ENCODE measurements at places on chromosomes 6 and 20.

- DNase-seq, result no peak
Observed at GRCh38 chr20:50514750-50515149, 4.6 kb downstream of the PTPN1 start.

GRCh38 chr6:3228771-3229565 lies 1.5 kb upstream of the TUBB2B start:
- peak; percentile 74 for DNase-seq

DNA sequence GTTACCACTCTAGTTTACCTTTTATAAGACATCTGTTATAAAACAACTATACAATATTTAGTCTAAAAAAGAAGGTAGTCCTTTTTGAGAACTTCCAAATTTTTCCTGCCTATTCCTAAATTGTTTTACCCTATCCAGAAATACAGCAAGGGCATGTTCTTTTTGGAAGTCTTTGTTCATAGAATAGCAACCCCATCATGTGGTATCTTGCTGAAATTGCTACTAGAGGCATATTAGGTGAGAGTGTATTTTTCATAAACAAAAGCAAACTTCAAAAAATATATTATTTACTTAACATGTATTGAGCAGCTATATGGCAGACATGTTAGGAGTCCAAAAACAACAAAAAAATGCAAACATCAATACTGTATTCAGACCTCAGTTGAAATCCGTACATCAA lies 371.8 kb upstream of the NRSN1 start:
- no peak for DNase-seq

DNA sequence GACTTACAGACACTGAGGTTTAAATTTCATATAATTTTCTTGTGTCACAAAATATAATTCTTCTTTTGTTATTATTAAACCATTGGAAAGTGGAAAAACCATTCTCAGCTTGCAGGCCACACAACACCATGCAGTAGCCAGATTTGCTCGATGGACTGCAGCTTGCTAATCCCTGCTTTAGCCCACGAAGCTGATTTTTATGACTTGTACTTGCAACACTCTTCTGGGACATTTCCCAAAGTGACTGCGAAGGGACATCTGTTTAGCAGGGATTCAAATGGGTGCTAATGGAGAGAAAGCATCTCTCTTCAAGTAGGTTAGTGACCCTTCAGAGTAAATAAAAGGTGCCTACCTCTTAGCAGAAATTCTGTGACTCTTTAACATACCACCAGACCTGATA lies 304.6 kb upstream of the ZFP64 start:
- no peak for DNase-seq

DNA sequence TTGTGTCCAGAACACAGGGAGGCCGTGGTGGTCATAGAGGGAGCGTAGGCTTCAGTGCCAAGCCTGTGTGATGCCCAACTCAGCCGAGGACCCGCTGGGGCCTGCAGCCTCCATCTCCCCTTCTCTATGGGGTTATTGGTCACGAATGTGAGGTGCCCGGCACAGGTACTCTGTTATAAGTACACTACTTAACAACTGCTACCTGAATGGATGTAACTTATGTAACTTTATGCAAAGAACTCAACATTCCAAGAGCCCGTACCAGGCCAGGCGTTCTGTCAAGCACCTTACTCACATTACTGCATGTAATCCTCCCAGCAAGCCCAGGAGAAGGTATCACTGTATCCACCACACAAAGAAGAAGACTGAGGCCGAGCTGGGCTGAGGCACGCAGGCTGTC lies 24.5 kb upstream of the TBXT start:
- no peak for DNase-seq

DNA sequence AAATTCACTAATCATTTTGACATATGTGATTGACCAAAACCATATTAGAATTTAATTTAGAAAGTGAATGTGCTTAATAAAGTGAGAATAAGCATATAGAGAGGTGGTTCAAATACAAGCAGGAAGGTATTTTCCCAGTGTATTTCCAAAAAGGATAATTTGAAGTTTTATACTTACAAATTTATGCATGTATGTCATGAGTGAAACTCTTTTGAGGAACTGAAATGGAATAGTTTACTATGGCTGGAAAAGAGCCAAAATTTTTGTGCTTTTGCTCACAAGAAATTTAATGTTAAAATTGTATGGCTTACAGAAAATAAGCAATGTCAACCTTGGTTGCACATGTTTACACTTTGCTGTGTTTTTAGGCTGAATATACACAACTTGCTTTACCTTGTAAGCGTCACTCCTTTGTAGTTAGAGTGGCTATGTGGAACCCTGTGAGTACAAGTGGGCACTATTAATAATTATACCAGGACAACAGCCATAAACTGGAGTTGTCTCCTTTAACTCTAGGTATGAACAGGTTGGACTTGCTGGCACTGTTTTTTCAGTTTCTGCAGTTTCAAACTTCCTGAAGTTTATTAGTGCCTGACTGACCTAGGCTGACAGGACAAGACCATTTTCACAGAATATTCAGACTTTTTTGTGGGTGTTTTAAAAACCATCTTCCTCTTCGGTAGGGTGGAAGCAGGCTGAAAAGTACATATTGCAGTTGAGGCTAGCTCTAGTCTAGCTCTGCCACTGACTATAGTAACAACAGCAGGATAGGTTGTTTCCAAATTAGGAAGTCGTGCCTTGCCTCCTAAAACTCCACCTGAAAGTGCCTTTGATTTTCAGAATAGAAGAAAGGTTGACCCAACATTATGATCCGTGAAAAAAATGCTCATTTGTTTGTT lies 6.0 kb downstream of the AFDN start:
- DNase-seq, result no peak

DNA sequence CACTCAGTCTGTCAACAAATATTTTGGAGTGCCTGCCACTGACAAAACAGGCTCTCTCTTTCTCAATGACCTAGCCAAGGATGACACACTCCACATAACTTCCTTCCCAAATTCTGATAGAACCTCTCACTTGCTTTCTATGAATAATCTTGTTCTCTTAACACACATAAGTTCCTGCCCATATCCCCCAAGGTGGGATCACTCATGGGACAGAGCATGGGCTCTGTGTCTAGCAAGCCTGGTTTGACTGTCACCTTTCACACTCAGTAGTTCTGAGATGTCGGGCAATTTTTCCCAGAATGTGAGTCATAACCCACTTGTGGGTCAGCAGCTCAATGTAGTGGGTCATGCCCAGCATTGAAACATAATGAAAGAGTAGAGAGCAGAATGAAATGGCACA lies 78.1 kb downstream of the LRFN2 start:
- DNase-seq, result no peak
